Smooth muscle cell of the coronary artery (primary cell): ENCODE measurements at places on chromosomes 7 and 10. TPM values are rescaled to one million over a fixed set of nuclear protein-coding genes. Genes with fewer than 3 reads are reported as not detected.

ITGB1 gene
- 1,184 and 2,490 TPM in 2 replicates for total RNA-seq

AKR1B15 gene
- not detected in 2 replicates for total RNA-seq

CCDC146 gene
- total RNA-seq: 0.75 and 3.0 TPM in 2 replicates

C10orf67 gene
- total RNA-seq: not detected in 2 replicates

ING3 gene
- 5.5 and 8.5 TPM in 2 replicates for total RNA-seq

PLCE1 gene
- 1.3 and 2.3 TPM in 2 replicates for total RNA-seq

MEST gene
- total RNA-seq: 197 and 248 TPM in 2 replicates

WDFY4 gene
- total RNA-seq: not detected in 2 replicates

TSPAN12 gene
- 2.0 and 3.5 TPM in 2 replicates for total RNA-seq

ACSM6 gene
- total RNA-seq: not detected in 2 replicates

ADCYAP1R1 gene
- total RNA-seq: 0.35 TPM in 1 of 2 replicates, not detected in the other

MET gene
- total RNA-seq: 1.9 and 16.9 TPM in 2 replicates

ITPRID1 gene
- not detected in 2 replicates for total RNA-seq

NPTX2 gene
- 0.15 and 6.0 TPM in 2 replicates for total RNA-seq

GRM3 gene
- total RNA-seq: not detected in 2 replicates

ZNF467 gene
- under 0.01 and 1.7 TPM in 2 replicates for total RNA-seq

SNX13 gene
- 24.4 and 33.1 TPM in 2 replicates for total RNA-seq

MMP21 gene
- total RNA-seq: 0.30 TPM in 1 of 2 replicates, not detected in the other

PRRT4 gene
- not detected in 2 replicates for total RNA-seq

AMPH gene
- total RNA-seq: 0.23 and 3.9 TPM in 2 replicates

NXPH1 gene
- total RNA-seq: not detected in 2 replicates

CPEB3 gene
- 0.68 and 0.70 TPM in 2 replicates for total RNA-seq

ITPRIP gene
- total RNA-seq: 4.0 and 8.0 TPM in 2 replicates

TMEM273 gene
- 0.47 TPM in 1 of 2 replicates, not detected in the other for total RNA-seq

CPN1 gene
- total RNA-seq: not detected in 2 replicates

IGF2BP3 gene
- total RNA-seq: 5.1 and 40.6 TPM in 2 replicates

AGK gene
- total RNA-seq: 6.9 and 19.6 TPM in 2 replicates

RTKN2 gene
- total RNA-seq: 0.23 and 6.8 TPM in 2 replicates

FMC1 gene
- 3.3 and 11.7 TPM in 2 replicates for total RNA-seq

TLL2 gene
- total RNA-seq: 0.08 and 0.12 TPM in 2 replicates

COL1A2 gene
- total RNA-seq: 3,805 and 4,961 TPM in 2 replicates
